ENCODE measurements at places on chromosomes 1 and 21. TPM values are rescaled to one million over a fixed set of nuclear protein-coding genes. Genes with fewer than 3 reads are reported as not detected.

- no peak for DNase-seq
Measured at GRCh38 chr1:37858931-37859506, 373 bp downstream of the MTF1 start.

- no peak for DNase-seq
Measured at GRCh38 chr1:61348025-61348665, 265.8 kb downstream of the NFIA start.

DNA sequence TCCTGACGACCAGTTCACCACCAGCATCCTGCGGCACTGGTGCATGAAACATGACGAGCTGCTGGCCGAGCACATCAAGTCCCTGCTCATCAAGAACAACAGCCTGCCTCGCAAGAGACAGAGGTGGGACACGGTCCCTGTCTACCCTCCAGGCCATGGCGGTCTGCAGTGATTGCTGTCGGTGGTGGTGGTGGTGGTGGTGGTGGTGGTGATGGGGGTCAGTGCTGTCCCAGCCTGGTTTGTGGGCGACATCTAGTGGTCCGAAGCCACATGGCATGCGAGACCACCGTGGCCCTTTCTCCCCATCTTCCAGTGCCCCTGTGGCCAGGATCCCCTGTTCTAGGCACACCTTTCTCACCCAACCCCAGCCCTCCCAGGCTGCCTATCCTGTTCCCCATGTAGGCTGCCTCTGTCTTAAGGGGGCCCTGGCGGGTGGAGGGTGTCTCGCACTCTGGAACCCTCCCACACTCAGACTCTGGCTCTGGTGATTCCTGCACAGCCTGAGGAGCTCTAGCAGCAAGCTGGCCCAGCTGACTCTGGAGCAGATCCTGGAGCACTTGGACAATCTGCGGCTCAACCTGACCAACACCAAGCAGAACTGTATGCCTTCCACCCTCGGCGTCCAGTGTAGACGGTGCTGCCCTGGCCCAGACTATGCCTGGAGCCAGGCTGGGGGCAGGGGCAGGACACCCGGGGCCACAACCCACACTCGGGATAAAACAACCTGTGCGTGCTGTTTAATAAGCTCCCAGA lies 3.2 kb upstream of the SLC27A3 start:
- DNase-seq = no peak

- no peak for DNase-seq
Measured at GRCh38 chr1:85142753-85143152, 58.1 kb downstream of the SYDE2 start.

GRCh38 chr1:207050480-207051190 lies 373 bp downstream of the YOD1 start:
- peak; percentile 92 for DNase-seq

- no peak for DNase-seq
Measured at GRCh38 chr1:178912597-178912996, 41.7 kb upstream of the ANGPTL1 start.

DNA sequence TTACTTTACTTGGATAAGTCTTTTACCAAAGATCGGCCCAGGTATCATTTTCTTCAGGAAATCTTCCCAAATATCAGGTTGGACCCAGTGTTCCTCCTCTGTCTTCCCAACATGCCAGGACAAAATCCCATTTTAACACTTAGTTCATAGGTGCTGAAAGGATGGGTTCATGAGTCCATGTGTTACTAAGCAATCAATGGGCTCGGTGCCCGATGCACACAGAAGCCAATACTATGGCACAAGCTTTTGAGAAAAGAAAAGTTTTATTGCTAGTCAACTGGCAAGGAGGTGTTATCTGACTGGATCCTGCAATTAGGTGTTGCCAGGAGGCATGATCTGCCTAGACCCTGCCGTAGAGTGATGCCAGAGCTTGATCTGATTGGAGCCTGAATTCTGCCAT lies 133.3 kb upstream of the SLC44A3 start:
- DNase-seq = no peak

DNA sequence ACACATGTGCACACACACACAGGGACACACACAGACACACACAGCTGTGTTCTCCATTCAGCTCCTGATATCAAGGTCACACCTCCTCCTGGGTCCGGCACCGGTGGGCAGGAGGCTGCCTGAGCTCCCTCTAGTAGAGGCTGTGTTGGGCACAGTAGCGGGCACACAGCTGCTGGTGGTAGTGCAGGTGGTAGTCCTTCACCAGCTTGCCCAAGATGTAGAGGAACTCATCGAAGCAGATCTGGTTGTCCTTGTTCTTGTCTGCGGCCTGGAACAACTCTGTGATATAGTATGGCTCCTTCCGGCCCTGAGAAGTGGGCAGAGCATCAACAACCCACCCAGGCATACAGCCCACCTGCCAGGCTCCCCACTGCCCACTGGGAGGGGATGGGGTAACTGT lies 5.6 kb upstream of the S100A8 start:
- DNase-seq = peak; percentile 14

- no peak for DNase-seq
Measured at GRCh38 chr21:33881689-33882440, 33.7 kb downstream of the ATP5PO start.

GRCh38 chr1:229913489-229913888 lies 153.5 kb upstream of the GALNT2 start:
- DNase-seq = no peak

- no peak for DNase-seq
Measured at GRCh38 chr1:58013237-58013636, 533.3 kb downstream of the OMA1 start.

DNA sequence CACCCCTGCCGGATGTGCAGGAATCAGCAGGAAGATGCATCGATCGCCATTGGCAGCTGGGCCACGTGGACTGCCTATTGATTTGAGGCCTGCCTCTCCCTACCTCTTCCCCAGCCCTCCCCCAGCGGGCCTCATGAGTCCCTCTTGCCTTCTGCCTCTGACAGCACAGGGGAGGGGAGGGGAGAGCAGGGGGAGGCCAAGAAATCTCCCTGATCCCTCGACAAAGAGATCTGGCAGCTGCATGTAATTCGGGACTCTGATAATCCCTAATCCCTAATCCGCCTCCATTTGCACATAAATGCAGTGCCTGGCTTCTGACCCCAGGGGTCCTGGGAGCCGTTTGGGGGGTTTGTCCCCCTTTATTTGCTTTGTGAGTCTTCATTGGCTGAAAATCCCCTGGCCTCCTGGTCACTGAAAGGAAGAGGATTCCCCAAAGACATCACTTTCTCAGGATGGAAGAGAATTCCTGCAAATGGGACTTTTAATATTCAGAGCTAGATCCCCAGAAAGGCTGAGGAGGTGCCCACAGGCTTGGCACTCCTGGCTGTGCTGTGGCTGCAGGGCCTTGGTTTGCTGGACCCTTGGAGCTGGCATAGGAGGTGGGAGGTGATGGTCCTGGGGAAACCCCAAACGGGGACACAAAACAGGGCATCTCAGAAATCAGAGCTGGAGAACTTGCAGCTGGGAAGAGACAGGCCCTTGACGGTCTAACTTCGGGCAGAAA lies 239.4 kb upstream of the POU3F1 start:
- DNase-seq = peak; percentile 38

DNA sequence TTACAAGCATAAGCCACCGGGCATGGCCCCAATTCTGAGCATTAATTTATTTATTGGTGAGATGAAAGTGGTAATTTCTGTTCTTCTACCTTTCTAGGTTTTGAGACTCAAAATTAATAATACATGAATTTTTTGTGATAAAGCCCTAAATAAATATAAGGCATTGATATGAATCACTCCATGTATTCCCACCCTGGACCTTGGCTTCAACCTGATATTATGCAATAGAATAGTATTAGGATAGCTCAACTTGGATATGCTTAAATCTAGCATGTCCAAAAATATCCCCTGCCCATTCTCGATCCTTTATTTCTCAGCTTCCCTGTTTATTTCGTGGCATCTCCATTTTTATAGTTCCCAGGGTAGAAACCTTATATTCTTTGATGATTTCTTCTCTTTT lies 2.5 kb downstream of the AGL start:
- no peak for DNase-seq

DNA sequence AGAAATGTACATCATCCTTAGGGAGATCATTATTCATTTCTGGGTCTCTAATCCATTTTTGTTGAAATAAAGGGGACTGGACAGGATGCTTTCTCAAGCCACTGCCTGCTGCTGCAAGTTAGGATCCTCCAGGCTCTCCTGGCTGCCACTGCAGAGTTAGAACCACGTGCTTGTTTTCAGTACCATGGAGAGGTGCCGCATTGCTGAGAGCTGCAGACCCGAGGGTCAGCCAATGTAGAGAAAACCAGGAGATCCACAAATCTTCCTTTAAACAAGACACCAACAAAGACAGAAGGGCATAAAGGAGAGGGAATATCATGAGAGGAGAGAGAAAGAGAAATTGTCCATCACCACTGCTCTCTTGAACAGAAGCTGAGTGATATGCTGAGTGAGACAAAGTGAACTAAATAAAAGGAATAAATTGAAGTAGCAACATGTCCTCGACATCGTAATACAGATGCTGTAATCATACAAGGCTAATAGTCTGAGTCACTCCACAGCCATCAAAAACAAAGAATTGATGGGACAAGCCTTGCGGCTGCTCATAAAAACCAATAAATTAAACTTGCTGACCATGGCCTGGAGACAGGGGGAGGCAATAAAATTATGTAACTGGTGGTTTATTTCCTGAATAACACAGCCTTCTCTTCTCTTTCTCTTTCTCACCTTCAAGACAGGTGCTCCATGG lies 255.7 kb downstream of the OMA1 start:
- no peak for DNase-seq

GRCh38 chr1:165011991-165012531 lies 344.5 kb downstream of the LMX1A start:
- DNase-seq = no peak

- no peak for DNase-seq
Measured at GRCh38 chr1:68994096-68994495, 497.2 kb upstream of the DEPDC1 start.

ANGPTL7 gene
- polyA plus RNA-seq = 0.06 TPM

WDR64 gene
- 0.26 TPM for polyA plus RNA-seq

TCHH gene
- polyA plus RNA-seq = 0.07 TPM

BRINP2 gene
- 0.10 TPM for polyA plus RNA-seq

CFHR3 gene
- 94.2 TPM for polyA plus RNA-seq

All from liver (tissue), 10 donors.